Psoas muscle (tissue), 8 donors: ENCODE measurements at places on chromosomes 5 and 9. TPM values are rescaled to one million over a fixed set of nuclear protein-coding genes. Genes with fewer than 3 reads are reported as not detected.
A peak's percentile ranks its signal among the peaks of the same experiment; 100 is the strongest.

DNA sequence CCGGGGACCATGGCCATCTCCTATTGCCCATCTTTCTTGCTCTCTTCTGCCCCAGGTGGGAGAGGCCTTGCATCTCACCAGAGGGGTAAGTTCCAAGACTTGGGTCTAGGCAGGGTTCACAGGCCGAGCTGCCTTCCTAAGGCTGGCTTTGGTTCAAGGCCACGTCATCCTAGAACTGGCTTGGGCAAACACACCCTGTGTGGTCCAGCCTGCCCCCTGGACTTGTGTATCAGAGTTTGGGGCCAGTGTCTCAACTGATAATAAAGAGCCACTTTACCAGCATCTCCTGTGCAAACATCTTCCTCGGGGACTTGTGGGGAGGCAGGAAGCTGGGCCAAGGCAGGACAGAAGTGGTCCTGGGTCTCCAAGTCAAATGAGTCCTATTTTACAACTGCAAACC lies 17.8 kb downstream of the BOD1 start:
- no peak for DNase-seq

The DBH gene
- 0.30 TPM for total RNA-seq

GRCh38 chr5:1012900-1013237 lies 4.3 kb downstream of the NKD2 start:
- DNase-seq = peak; percentile 2

GRCh38 chr5:89844548-89844947 lies 565.0 kb downstream of the CETN3 start:
- no peak for DNase-seq

The SPINK13 gene
- not detected for total RNA-seq

The DAPK1 gene
- total RNA-seq = 4.1 TPM

- DNase-seq = no peak
Measured at GRCh38 chr9:126756876-126757415, 47.9 kb upstream of the ZBTB43 start.

- DNase-seq = peak; percentile 51
Measured at GRCh38 chr9:37953775-37954437, 50.0 kb upstream of the SLC25A51 start.

GRCh38 chr5:139386050-139386438 lies 2.9 kb upstream of the SLC23A1 start:
- no peak for DNase-seq

DNA sequence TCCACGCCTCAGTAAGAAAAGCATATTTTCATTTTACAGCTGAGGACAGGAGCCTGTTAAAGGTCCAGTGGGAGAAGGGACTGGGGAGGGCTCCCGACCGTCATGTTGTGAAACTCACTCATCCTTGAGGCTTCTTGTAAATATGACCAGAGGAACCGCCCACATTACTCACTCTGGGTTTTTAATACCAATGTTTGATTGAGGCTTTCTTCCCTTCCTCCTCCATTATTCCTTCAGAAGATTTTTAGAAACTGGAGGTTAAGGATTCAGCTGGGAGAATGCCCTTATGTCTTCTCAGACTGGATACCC lies 61.4 kb upstream of the GLRX start:
- no peak for DNase-seq

GRCh38 chr9:3447143-3447542 lies 78.7 kb downstream of the RFX3 start:
- no peak for DNase-seq

GRCh38 chr9:68998385-68998784 lies 15.5 kb downstream of the PRKACG start:
- DNase-seq = no peak

GRCh38 chr9:111147041-111147440 lies 108.8 kb upstream of the LPAR1 start:
- no peak for DNase-seq

DNA sequence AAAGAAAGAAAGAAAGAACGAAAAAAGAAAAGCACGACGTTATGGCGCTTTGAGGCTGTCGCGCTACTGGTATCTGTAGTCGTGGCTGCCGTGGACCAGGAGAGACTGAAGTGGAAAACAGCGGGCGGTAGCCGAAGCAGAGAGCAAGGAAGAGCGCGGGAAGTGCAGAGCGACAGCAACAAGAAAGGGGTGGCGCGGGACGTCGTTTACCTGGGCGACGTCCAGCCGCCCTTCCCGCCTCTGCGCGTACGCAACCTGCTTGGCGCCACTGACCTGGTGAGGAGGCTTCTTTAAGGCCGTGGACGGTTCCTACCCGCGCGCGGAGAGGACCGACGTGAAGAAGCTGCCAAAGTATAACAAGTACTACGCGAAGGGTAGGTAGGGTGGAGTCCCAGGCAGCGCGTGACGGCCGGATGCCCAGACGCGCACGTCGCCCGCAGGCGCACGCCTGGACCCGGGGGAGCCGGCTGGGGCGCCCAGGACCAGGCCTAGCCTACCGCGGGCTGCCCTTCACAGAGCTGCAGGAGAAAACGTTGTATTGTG lies 15.4 kb downstream of the CCL28 start:
- peak; percentile 27 for DNase-seq

GRCh38 chr5:177365845-177366527 lies 8.3 kb downstream of the RGS14 start:
- no peak for DNase-seq

DNA sequence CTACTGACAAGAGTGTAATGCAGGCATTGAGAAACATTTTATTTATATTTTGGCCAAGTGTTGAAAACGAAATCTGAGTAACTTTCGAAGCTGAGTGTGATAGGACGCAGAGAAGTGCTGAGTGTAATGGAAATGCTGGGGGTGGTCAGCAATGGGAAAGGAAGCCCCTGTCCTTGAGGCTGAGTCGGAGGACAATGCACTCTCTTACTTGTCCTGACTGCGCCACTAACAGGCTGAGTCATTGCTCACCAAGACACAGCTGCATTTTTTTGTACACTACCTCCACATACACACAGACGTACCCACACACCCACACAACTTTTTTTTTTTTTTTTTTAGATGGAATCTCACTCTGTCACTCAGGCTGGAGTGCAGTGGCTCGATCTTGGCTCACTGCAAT lies 637.7 kb downstream of the SLCO4C1 start:
- DNase-seq = no peak

- DNase-seq = no peak
Measured at GRCh38 chr5:146600376-146600775, 84.4 kb upstream of the GPR151 start.

The SLC1A3 gene
- 25.3 TPM for total RNA-seq

GRCh38 chr9:92965759-92966517 lies 18.6 kb downstream of the FGD3 start:
- no peak for DNase-seq

- DNase-seq = no peak
Measured at GRCh38 chr9:34262971-34263370, 66.1 kb downstream of the KIF24 start.

The SEC61B gene
- 17.5 TPM for total RNA-seq

DNA sequence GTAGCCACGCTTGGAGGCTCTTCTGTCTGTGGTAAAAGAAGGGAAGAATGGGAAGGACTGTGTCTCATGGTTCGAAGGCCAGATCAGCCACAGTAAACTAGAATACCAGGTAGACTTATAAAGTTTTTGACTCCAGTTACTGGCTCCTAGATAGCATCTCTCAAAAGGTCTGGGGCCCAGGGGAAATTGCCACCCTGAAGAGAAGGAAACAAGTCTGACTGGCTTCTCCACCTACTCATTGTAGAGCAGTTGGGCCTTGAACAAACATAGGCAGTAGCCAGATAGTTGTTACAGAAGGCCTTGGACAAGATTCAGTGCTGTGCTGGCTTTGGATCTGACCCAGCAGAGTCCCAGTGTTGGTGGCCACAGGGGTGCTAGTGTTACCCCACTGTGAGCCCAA lies 890.4 kb downstream of the EFNA5 start:
- no peak for DNase-seq

GRCh38 chr9:112041536-112042243 lies 133.4 kb downstream of the SUSD1 start:
- no peak for DNase-seq

DNA sequence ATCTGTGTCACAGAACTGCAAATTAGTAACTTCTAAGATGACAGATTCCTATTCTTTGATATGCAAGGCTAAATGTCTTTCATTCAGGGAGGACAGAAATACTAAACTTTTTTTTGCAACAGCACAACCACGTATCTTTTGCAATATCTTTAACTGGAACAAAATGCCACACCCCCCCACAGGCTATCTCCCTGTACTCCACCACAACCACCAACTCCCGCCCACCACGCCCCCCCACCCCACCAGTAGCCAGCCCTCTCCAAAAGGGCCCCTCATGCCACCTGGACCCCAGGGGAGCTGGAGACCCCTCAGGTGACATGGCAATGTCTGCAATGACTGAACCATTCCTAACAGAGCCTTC lies 131.8 kb downstream of the ROR2 start:
- peak; percentile 33 for DNase-seq

DNA sequence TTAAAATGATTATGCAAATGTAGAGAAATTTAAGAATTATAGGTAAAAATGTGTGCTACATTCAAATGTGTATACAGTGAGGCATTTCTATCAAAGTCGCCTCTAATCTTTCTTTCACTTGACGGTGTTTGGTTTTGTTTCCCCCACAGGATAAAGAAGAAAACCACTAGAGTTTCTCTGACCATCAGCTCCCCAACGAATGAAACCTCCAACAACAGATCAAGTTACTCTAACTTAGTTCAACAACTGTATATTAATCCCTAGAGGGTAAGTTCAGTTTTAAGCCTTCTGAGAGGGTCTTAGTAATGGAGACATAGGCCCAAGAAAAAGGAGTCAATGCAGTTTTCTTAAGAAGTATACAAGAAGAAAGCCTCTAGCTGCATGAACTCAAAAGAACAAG lies 11.5 kb upstream of the MYOT start:
- no peak for DNase-seq

DNA sequence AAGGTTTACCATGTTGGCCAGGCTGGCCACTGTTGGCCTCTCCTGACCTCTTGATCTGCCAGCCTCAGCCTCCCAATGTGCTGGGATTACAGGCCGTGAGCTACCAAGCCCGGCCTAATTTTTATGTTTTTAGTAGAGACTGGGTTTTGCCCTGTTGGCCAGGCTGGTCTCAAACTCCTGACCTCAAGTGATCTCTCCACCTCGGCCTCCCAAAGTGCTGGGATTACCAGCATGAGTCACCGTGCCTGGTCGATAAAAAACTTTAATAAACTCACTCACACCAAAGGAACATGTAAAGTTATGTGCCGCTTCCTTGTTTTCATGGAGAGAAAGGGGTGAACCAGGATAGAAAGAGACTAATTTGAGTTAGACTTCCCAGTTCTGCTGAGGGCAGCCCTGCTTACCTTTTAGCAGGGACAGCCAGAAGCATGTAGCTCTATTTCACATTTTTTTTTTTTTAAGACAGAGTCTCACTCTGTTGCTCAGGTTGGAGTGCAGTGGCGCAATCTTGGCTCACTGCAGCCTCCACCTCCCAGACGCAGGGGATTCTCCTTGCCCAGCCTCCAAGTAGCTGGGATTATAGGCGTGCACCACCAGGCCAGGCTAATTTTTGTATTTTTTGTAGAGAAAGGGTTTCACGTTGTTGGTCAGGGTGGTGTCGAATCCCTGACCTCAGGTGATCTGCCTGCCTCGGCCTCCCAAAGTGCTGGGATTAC lies 11.4 kb upstream of the HAUS6 start:
- DNase-seq = no peak

The FOXD4 gene
- total RNA-seq = 0.20 TPM

GRCh38 chr9:99808454-99808853 lies 13.2 kb upstream of the NR4A3 start:
- DNase-seq = no peak

DNA sequence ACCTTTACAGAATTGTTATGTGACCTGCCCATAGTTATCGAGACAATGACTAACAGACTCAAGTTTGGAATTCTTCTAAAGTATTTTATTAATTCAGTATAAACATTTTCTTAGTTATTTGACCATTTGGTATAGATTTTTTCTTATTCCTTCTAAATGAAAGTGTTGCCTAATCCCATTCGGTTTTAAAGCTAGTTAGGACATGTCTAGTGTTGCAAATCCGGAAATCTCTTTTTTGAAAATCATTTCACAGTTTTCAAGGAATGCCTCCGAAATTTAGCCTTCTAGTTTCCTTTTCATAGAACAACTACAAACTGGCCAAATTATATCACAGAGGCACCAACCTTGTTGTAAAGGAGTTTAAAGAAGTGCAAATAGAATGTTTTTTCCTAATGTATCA lies 171.8 kb downstream of the XRCC4 start:
- no peak for DNase-seq

GRCh38 chr5:99025298-99026045 lies 96.7 kb upstream of the CHD1 start:
- no peak for DNase-seq

DNA sequence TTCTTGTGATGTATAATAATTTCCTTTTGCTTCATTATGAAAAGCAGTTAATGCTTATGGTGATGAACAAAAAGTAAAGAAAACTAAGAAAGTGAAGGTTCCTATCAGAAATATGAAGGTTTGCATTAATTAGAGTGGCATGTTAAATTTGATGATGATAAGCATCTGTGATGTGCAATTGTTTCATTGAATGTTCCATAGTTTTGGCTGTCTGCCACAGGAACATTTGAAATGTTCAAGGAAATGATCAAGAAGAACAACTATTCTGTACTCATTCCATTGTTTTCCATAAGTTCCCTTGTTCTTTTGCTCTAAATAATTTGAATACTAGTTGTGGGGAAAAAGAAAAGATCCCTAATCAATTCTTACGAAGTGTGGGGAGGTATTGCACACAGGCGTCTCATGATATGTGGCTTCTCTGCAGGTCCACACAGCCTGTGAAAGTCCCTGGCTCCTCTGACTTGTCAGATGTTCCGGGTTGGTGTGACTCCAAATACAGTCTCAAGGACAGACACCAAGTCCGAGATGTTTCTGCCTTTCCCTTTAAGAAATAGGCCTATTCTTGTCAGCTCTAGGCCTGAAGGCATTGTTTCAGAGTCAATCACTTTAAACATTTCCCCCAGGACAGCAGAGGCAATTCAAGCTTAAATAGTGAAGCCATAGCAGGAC lies 152.6 kb upstream of the MAST4 start:
- no peak for DNase-seq

- DNase-seq = no peak
Measured at GRCh38 chr9:131992906-131993657, 86.6 kb downstream of the MED27 start.

- no peak for DNase-seq
Measured at GRCh38 chr5:68304421-68305052, 89.0 kb downstream of the PIK3R1 start.

The PCDHGB7 gene
- total RNA-seq = 3.8 TPM

DNA sequence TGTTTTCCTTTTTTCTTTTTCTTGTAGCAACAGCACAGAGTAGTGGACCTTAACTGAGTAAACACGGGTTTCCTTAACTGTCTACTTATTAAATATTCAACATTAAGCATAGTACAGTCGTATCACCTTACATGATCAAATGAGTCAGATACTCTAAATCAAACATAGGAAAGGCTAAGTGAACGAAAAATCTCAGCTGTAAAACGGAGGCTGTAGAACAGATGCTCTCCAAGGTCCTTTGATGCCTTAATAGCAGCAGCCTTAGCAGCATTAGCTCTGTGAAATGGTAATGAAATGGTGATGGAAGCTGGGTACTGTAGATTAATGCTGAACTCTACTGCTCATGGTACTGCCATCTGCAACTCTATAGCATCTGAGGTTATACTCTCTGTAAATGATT lies 1433.3 kb upstream of the C9orf72 start:
- no peak for DNase-seq

The LEAP2 gene
- total RNA-seq = 0.91 TPM

GRCh38 chr9:1938135-1938534 lies 77.0 kb upstream of the SMARCA2 start:
- no peak for DNase-seq

- no peak for DNase-seq
Measured at GRCh38 chr5:158177146-158177545, 318.2 kb upstream of the CLINT1 start.

The MAN2A1 gene
- 12.8 TPM for total RNA-seq

- DNase-seq = no peak
Measured at GRCh38 chr9:115413304-115413703, 295.3 kb upstream of the TNC start.

GRCh38 chr9:20844916-20845315 lies 160.9 kb downstream of the FOCAD start:
- no peak for DNase-seq
